GM13977 (cell line): ENCODE measurements at places on chromosomes 4 and X.

DNA sequence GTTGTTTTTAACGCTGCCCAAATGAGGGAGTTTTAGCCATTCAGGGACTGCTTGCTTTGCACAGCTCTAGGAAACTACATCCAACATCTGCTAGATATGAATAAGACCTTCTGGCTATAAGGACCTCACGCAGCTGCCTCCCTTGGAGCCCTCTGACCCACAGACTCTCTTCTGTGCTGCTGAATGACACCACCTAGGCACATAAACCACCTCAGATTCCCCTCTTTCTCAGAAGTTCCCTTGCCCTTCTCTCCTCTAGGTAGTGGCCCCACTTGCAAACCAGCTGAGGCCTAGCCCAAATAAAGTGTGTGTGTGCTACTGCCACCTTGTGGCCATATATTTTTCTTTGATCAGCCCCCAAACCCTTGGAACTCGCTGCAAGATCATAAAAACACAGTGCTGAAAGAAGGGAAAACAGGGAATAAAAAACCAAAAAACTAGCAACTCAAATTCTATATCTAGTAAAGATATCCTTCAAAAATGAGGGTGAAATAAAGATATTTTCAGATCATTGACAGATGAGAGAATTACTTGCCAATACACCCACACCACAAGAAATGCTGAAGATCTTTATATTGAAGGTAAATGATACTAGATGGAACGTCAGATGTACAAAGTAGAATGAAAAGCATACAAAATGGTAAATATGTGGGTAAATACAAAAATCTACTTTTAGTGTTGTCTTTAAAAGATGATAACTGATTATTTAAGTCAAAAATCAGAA is 265.9 kb downstream of the ADAMTS3 start:
- DNase-seq, result peak; percentile 13

- peak; percentile 69 for DNase-seq
Measured at GRCh38 chr4:87093443-87094123, 126.8 kb downstream of the KLHL8 start.

DNA sequence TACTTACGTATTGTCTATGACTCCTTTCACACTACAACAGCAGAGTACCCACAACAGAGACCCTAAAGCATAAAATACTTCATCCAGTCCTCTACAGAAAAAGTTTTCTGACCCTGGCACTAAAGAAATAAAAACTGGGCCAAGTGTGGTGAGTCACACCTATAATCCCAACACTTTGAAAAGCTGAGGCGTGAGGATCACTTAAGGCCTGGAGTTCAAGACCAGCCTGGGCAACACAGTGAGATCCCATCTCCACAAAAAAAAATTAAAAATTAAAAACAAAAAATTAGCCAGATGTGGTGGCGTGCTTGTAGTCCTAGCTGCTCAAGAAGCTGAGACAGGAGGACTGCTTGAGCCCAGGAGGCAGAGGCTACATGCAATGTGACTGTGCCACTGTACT is 66.9 kb downstream of the WDFY3 start:
- no peak for DNase-seq

DNA sequence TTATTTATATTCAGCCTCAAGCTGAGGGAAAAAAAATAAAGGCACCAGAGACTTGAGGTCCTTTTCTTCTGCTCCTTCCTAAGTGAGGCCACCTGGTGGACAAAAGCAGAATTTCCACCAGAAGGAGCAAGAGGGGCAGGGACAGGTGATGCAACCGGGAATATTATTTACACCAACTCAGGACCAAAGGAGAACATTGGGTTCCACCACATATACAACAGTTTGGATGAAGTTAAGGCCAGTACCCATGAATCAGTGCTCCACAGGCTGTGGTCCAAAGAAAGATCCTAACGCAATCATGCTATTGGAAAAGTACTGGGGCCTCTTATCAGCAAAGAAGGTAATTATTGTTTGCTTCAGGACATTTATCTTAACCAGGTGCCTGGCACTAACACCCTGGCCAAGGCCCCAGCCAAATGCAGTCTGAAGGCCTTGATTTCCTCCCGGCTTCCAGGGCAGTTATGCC is 57.4 kb downstream of the TSC22D3 start:
- peak; percentile 74 for DNase-seq

DNA sequence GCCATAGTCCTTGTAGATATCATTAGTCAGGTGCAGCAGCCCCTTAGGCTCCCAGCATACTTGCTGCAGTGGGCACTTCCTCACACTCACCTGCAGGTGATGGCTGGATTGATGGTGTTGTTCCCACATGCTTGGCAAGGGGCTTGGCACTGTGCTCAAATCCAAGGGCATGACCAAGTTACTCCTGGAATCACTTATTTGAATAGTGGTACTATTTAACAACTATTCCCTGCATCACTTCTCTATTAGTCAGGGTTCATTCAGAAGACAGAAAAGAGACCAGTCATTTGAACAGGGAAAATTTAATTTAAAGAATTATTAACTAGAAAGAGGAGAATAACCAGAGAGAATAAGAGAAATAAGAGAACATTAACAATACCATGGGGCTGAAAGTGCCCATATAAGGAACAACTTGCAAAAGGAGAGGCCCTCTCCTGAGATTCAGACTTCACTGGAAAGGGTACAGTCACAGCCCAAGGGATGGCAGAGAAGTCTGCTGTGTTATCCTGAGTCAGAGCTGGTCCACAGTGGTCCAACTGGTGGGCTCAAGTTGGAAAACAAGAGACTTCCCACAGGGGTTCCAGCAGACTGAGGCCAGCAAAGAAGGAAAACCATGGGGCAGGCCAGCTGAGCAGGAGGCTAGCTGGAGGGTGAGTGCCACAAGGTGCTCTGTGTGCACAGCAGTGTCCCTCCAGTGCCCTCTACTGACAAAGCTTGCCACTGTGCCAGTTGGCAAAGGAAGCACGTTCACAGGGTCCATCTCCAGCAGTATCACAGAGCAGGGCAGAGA is 9.8 kb downstream of the SPP1 start:
- no peak for DNase-seq

DNA sequence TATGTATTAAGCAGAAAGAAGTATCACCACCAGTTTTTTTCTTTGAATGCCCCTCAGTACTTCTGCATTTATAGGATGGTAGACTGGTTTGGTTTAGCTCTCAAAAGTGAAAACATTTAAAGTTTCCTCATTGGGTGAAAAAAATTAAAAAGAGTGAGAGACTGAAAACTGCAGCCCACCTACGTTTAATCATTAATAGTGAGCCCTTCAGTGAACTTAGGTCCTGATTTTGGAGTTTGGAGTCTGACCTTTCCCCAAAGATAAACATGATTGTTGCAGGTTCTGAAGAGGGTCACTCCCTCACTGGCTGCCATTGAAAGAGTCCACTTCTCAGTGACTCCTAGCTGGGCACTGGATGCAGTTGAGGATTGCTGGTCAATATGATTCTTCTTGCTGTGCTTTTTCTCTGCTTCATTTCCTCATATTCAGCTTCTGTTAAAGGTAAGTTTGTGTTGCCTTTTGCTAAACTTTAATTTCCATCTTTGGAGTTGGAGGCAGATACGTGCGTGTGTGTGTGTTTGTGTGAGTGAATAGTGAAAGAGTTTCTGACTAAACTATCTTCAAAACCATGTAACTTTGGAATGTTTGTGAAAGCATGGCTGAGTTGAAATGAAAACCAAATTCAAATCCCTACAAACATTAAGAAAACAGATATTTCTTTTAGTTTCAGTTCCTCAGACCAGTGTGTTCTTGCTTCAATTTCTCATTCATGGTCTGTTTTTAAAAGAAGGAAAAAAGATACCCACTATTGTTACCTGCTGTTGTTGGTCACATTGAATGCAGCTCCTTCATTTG is at the start of gene MTTP:
Gene MTTP, plus strand, starts transcription at position 295 of the 795 bp plus-strand sequence. Its CDS starts 86 bp downstream, at position 381.
- DNase-seq, result peak; percentile 14

DNA sequence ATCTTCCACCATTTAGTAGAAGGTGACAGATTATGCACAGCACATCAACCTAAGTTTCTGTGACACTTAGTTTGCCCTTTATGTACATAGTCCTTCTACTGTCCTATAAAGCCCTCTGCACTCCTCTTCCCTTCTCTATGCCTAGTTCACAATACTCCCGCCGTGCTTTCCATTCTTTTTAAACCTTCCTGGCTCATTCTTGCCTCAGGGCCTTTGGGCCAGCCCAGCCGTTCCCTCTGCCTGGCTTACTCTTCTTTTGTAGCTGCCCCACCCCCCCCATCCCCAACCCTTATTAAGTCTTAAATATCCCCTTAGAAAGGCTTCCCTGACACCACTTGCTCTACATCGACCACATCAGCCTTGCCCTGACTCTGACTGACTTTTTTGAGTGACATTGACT is 33.0 kb downstream of the SGMS2 start:
- no peak for DNase-seq

- DNase-seq, result no peak
Measured at GRCh38 chr4:189912170-189912569, 28.5 kb upstream of the FRG1 start.

DNA sequence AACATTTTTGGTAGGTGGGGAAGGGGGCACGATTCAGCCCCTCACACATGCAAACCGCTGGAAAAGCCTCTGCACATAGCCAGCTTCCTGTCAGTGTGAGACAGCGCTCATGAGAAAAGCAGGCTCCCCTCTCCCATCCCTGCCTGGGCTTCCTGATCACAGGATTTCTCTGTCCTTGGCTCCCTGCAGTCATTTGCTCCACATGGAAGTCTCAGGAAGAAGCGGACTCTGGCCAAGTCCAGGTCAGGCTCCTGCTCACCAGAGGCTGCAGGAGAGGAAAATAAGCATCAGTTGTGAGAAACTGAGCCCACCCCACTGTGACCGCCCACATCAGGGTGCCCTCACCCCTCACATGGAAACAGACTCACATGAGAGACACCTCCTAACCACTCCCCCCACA is 664.3 kb upstream of the TENM3 start:
- DNase-seq, result no peak

DNA sequence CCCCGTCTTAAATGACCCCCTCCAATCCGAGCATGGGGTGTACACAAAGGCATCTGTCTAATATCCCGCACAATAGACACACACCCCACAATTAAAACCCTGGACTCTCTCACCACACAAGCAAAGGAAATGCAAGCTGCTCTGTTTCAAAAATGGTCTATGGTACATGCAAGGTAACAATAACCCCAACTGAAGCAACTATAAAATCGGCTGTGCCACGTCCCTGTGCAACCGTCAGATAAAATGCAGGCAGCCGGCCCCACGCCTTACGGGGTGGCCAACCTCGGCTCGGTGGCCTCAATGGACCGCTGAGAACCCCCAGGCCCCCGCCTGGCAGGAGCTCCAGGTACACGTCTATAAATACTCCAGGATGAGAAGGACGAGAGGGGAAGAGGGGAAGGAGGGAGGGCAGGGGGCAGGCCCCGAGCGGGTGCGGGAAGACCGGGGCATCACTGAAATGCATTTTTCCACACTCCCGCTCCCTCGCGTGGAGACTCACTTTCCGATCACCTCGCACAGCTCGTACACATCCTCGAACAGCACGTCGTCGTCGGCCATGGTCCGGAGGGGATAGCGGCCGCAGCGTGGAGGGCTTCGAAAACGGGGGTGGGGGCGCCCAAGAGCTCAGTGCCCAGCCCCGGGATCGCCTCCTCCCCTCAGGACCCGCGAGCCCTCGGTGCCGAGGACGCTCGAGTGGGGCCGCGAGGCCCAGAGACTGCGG is 763 bp downstream of the CASK start:
- DNase-seq, result no peak
